T-helper 2 cell (primary cell): ENCODE measurements at places on chromosomes 16 and 17.

DNA sequence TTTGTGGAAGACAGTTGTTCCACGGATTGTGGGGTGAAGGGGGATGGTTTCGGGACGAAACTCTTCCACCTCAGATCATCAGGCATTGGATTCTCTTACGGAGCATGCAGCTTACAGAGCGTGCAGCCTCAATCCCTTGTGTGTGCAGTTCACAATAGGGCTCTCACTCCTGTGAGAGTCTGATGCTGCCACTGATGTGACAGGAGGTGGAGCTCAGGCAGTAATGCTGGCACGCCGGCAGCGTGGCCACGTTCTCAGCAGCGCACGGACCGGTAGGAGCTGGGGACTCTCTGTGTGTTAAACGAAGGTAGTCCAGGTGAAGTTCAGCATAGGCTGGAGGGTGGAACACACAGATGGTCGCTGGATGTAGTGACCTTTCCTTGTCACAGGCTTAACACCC lies 37.8 kb downstream of the SEC14L1 start:
- no peak for DNase-seq

- no peak for DNase-seq
Observed at GRCh38 chr17:77602062-77602746, 356.3 kb upstream of the TNRC6C start.

DNA sequence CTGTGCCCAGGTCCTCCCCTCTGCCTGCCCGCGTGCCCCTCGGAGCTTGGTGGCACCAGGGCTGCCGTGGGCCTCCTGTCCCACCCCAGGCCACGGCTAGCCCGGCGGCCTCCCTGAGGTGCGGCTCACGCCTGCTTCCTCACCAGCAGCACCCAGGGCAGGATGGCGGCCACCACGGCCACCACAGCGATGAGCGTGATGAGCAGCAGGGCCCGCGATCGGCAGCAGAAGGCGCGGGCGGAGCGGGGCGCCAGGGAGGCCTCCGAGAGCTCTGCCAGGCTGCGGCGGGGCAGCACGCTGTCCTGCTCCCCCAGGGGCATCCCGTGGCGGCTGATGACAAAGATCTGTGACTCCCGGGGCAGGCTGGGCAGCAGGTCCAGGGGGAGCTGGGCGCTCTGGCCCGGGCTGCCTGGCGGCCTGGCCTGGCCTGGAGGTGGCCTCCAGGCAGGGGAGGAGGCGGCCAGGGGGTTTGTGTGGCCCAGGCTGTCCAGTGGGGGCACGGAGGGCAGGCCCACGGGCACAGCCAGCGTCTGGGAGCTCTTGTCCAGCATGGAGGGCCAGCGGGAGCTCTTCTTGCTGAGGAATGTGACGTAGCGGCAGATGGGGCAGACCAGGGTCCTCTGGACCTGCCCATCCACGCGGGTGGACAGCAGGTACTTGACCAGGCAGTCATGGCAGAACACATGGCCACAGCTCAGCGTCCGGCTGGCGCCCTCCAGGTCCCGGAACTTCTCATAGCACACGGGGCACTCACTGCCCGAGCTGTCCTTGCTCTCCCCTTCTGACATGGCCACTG lies 4.8 kb downstream of the RNF222 start:
- DNase-seq: no peak

- no peak for DNase-seq
Observed at GRCh38 chr16:47664653-47665325, 203.7 kb downstream of the PHKB start.

DNA sequence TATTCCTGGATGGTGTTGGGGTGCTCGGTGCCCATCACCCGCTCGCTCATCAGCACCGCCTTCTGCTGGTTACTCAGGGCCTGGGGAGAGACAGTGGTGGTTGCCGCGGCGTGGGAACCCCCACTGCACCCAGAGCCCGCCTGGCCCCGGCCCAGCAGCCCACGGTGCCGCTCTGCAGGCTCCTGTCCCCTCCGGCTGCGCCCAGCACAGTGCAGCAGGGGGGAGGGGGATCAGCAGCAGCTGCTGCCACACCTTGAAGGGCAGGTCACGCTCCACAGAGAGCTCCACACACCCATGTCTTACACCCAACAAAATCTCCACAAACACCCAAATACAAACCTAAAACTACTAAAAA lies 18.8 kb downstream of the CLUH start:
- no peak for DNase-seq

- DNase-seq: no peak
Observed at GRCh38 chr17:79955167-79955549, 80.5 kb downstream of the TBC1D16 start.

DNA sequence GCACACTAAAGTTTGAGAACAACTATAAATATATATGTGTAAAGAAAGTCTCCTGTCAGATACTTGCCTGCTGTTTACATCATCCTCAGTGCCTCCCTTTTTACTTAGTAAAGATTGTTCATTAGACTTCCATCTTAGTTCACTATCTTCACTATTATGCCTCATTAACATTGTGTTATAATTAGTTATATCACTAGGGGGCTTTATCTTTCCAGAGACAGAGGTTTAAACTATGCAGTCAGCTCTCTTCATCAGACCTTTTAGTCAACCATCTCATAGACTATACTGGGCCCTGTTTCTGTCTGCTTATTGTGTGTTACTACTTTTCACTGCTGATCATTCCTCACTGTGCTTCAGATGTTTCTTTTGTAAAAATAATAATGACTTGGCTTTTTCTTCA lies 630.8 kb upstream of the KIF2B start:
- DNase-seq: no peak

DNA sequence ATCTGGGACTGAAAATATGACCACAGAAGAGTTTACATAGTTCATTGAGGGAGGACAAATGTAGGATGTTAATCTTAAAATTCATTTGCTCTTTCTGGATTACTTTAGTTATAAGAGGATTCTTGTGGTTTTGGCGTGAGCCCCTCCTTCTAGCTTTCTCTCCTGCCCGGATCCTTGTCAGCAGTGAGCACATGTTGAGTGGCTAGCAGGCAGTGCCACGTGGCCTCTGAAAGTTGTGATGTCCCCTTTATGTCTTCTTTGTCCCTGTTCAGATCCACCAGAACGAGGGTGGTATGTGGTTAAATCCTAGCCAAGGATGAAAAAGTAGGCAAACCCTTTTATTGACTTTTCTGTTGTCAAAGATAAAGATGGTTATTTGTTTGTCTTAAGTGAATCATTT lies 83.8 kb downstream of the GNAO1 start:
- DNase-seq: no peak

DNA sequence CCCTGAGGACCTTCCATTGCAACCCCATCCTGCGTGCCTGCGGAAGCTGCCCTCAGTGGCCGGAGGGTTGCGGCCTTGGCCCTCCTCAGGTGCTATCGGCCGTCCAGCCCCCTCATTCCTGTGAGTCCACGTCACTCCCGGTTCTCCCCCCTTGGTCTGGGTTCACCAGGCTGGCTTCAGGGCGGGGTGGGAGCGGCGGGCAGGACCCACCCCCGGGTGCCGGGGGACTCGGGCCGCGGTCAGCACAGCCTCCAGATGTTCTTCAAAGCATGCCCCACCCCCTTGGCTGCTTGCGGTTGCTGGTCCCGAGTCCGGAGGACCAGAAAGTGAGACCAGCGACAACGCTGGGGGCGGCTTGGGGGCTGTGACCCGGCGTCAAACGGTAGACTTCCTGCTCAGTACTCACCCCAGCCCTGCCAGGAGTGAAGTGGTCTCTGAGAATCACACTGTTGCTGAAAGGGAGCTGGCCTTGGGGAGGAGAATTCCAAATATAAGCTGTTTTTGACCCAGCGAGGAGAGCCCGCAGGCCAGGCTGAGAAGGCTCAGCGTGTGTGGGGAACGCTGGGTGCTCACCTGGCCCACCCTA lies 4.5 kb downstream of the ZNF469 start:
- no peak for DNase-seq

- peak; percentile 47 for DNase-seq
Observed at GRCh38 chr17:17141860-17142552, 64.1 kb downstream of the PLD6 start.

GRCh38 chr16:66549284-66550131 lies at the start of gene TK2:
Gene TK2, minus strand, starts transcription at chr16:66550122. Its CDS starts 61 bp downstream, at chr16:66550061.
- DNase-seq: peak; percentile 38

DNA sequence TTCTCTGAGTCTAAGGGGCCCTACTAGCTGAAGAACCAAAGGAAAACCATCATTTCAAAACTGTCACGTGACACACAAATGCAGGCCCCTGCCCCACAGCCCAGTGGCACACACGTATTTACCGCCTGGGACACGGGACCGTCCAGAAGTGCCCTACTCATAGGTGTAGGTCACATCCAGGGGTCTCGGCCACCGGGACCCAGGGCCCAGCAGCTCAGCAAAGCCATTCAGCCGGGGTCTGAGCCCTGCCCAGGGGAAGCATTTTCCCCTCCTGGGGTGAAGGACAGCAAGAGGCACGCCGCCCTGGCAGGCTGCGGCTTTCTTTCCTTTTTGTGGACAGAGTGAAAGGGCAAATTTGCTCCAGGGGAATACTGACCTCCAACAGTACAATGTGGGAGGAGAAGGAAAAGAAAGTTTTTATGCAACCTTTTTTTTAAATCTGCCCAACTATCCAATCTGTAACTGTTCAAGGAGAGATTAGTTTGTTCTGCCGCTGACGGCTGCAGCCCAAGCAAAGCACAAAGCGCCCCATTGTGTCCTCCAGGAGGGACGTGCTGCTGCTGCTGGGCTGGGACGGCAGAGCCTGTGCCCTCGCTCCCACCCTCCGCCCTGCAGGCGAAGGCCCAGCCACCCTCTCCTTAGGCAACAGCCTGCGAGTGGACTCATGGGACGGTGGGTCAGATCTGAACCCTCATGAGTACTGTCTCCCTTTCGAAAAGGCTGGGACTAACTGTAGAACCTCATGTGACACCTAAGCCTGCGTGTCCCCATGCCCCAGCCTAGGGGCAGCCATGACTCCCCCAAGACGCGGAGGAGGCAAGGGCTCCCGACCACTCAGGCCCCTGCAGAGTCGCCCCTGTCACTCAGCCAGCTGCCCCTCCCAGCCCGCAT lies 21.3 kb downstream of the SLC7A5 start:
- DNase-seq: no peak

- DNase-seq: no peak
Observed at GRCh38 chr16:69463876-69464275, 39.5 kb downstream of the CYB5B start.

DNA sequence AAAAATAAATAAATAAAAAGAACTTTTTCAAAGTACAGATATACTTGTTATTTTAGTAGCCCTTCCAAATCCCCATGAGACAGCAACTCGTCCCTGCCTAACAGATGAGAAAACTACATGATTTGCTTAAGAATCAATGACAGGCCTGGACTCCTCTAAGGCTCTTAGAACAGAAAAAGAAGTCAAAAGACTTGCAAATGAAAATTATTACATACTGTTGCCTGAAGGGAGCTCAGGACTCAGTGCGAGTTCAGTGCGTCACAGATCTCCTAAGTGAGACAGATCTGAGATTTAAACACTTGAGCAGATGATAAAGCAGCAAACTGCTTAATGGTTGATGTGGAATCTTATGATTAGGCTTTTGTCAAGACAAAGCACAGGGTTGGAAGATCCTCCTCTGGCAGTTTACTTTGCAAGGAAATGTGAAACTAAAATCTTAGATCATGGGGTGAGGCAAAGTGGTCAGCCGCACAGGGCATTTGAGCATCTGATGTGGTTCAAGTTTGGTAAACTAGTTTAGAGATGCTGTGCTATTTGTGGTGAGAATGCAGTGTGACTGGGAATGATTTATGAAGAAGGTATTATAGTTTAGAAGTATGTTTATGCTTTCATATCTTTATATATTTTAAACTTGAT lies 138.1 kb downstream of the TRIM37 start:
- no peak for DNase-seq
